Fibroblast of skin of left biceps (primary cell): ENCODE measurements at places on chromosomes 11 and 22.

- DNase-seq: no peak
Observed at GRCh38 chr22:19998991-19999820, 17.4 kb downstream of the ARVCF start.

DNA sequence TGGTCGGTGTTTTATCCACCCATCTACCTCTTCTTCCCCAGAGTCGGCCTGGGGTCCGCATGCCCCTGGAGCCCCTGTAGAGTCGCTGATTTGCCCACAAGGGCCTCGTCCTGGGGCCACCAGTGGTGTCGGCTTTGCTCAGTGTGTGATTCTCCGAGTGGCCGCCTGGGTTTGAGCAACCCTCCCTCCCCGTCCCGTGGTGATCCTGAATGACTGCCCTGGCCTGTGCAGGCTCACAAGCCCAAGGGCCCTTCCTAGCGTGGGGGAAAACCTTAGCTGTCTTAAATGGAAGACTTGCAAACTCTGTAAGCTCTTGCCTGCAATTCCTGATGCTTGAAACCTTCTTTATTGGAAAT is 128.3 kb downstream of the OSBP2 start:
- no peak for DNase-seq

DNA sequence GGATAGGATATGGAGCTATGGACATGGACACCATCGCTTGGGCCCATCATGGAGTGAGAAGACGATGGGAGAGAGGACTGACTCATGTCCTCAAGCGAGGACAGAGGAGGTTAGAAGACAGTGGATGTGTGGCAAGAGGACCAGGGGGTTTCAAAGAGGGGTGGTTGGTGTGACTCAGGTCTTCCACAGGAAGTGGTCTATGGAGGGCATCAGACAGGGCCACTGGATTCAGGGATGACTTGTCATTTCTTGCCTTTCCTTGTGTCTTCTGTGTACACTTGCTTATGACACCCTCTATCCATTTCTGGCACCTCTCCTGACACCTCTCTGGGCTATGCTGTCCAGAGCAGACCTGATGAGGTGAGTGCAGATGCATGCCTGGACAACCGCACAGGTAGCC is 115.4 kb downstream of the OSBP2 start:
- no peak for DNase-seq

DNA sequence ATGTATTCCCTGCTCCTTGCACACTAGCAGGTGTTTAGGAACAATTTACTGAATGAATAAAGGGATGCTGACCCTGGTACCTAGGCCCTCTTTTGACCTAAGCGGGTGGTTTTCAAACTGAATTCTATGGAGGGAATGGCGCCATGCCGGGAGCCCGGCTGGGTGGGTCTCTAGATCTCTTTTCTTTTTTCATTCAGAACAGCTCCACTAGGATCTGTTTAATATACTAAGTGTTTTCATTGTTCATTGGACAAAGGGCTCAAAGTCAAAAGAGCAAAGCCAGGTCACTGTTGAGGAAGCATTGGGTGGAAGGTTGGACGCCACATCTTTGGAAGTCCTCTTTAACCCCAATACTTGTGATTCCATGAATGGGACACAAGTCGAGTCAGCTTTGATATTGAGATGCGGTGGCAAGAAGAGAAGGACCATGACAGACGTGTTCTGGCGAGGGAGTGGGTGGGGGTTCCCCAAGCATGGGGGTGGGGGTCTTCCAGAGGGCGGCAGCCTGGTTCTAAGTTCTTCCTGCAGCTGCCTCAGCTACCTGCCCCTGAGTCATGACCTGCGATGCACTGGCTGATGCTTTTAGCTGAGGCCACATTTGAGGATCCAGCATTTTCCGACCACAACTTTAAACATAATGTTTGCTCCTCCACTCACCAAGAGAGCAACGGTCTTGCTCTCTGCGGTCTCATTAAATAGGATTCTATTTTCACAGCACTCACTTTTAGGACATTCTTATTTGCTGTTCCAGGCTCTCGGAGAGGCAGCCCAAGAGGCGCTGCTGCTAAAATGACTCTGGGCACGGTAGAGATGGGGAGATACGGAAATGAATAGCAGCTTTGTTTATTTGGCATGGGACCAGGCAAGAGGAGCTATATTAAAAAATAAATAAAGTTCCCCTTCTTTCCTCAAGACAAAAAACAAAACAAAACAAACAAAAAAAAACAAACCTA is 100.6 kb downstream of the FBXO7 start:
- DNase-seq: no peak

DNA sequence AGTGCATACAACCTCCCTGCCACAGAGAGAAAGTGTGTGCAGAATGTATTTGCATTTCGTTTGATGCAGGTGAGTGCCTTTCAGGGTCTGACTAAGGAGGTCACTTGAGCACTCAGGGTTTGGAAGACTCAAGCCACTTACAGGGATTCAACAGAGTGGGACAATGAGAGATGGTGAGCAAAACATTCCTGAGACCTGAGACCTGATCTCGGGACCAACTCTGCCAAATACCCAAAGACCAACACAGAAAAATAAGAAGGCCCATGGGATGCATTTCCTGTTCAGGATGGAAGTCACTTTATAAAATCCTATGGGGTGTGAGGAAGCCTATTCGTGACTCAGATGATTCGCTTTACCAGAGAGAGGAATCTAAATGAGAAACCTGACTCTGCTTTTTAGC is 65.2 kb upstream of the LARGE1 start:
- DNase-seq: no peak

DNA sequence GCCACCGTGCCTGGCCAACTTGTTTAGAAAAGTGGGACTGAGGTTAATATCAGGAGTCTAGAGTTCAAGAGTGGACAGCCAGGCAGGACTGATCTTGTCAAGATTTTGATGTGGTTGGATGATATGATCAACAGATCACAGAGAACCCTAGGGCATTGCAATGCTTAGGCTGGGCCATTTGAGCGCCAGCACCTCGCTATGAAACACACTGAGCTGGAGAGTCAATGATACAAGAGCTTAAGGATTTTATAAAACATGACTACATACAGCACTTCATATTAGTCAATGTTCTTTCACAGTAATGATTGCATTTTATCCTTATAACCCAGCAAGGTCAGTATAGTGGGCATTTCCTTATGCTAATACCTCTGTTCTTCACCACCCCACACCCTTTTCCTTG is 15.4 kb upstream of the PEX26 start:
- DNase-seq: no peak

DNA sequence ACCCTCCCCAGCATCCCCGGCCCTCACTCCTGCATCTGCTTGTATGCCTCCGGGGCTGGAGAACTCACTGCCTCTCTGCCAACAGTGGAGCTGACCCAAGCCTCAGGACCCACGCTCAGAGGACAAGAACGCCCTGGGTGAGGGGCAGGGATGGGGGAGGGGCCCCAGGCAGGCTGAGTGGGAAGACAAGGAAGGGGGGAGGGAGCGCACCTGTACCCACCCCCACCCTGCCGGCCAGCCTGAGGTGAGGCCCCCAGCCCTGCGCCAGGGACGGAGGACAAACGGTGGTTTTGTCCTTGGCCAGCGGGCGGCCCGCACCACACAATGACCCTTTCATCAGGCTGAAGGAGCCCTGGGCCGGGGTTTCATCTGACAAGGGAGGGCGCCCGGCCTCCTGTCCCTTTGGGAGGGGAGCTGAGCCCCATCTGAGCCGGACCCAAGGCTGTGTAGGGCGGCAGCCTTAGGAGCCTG is 10.0 kb downstream of the WNT7B start:
- DNase-seq: no peak

DNA sequence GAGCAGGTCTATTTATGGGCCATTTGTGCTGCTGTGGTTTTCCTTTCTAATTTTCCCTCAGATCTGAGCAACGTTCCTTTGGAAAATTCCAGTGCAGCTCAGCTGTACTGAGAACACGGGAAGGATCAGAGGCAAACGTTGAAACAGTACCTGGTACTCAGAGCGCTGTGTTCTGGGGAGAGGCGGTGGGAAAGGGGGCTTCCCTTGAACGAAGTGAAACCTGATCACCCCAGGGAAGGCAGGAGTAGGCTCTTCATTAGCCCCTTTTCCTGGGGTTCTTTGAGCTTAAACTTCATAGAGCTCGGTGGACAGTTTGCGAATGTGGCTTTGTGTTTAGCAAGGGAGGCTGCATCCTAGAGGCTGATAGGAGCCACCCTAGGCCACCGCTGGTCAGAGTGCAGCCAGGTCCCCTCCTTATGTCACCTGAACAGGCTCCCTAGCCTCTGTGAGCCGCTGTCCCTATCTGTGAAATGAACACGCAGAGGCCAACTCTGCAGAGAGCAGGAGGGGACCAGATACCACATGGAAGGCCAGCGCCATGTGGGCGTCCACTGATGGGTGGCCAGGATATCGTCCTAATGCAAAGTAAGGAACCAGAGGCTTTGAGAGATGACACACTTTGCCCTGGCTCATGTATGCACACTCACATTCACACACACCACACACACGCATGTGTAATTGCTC is 1464.8 kb downstream of the BRD1 start:
- DNase-seq: no peak

DNA sequence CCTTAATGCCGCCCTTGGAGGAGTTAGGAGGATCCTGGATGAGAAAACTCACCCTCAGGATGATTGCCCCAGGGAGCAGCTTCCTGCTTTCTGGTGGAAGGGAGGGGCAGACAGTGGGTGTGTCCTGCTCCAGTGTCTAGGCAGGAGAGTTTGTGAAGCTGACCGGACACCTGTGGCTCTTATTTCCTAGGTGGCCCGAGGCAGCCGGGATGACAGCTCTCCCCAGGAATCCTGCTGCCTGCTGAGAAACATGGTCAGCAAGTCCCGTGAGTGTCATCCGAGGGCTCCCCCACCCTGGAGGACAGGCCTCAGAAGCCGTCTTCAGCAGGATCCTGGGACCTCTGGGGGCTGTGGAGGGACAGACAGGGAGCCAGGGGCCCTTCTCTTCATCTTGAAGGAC is 50.4 kb downstream of the ST3GAL4 start:
- DNase-seq: no peak

GRCh38 chr11:76322540-76322939 is 58.4 kb downstream of the THAP12 start:
- DNase-seq: no peak

DNA sequence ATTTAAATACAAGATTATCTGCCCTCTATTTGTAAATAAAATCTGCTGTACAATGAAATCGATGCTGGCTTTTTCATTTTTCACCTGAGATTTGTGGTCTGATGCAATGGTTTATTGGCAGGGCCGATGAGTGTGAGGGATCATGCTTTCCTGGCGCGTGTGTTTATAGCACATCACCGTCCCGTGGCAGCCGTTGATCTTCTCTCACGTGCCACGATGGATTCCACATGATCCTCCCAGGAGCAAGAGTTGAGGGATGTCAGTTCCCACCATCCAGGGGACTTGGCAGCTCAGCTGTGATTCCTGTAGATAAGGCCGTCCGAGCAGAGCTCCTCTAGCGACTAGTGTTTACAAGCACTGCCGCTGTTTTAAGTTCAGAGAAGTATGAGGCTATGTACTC is 213.7 kb downstream of the TBC1D22A start:
- DNase-seq: no peak

DNA sequence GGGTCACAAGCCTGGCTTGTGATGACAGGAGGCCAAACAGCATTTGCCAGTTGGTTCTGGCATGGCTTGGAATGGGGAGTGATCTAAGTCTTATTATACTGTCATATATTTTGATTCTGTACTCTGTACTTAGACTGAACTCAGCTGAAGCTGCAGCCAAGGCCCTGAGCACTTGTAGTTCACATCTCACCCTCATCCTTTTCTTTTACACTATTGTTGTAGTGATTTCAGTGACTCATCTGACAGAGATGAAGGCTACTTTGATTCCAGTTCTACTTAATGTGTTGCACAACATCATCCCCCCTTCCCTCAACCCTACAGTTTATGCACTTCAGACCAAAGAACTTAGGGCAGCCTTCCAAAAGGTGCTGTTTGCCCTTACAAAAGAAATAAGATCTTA is 843 bp downstream of the OR56B1 start:
- no peak for DNase-seq

- DNase-seq: peak; percentile 98
Observed at GRCh38 chr11:57072640-57073039, 83.9 kb downstream of the OR5AK2 start.

GRCh38 chr11:19711911-19712280 is 741 bp upstream of the NAV2 start:
- no peak for DNase-seq

GRCh38 chr11:93921695-93922468 is 71.5 kb upstream of the VSTM5 start:
- DNase-seq: peak; percentile 23

DNA sequence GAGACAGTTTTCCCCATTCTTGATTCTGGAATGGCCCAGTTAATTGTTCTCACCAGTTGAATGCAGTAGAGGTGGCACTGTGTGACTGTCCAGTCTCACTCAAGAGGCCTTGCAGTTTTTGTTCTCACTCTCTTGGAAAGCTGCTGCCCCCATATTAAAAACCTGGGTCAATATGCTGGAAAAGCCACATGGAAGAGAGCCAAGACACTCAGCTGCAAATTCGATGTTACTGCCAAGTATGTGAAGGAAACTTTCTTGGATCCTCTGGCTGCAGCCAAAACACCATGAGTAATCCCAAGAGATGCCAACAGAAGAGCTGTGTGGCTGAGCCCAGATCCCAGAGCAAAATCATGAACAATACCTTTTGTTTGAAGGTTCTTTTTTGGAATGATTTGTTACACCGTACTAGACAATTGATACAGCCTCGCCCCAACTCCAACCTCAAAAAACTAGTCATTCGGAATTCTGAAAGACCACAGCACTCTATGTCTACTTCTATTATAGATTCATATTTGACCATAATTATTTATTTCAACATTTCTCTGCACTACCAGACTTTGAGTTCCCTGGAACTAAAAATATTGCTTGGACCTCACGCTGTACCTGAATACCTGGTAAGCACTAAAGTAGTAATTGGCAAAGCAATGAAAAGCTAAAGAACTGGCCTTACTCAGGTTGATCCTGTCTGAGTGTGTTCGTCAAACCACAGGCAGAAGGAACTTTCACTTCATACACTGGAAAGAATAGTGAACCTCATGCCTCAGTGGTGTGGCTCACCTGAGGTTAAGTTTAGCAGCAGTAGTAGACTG is 378.8 kb downstream of the ETS1 start:
- peak; percentile 89 for DNase-seq

- DNase-seq: no peak
Observed at GRCh38 chr11:48079596-48079995, 99.2 kb downstream of the PTPRJ start.

DNA sequence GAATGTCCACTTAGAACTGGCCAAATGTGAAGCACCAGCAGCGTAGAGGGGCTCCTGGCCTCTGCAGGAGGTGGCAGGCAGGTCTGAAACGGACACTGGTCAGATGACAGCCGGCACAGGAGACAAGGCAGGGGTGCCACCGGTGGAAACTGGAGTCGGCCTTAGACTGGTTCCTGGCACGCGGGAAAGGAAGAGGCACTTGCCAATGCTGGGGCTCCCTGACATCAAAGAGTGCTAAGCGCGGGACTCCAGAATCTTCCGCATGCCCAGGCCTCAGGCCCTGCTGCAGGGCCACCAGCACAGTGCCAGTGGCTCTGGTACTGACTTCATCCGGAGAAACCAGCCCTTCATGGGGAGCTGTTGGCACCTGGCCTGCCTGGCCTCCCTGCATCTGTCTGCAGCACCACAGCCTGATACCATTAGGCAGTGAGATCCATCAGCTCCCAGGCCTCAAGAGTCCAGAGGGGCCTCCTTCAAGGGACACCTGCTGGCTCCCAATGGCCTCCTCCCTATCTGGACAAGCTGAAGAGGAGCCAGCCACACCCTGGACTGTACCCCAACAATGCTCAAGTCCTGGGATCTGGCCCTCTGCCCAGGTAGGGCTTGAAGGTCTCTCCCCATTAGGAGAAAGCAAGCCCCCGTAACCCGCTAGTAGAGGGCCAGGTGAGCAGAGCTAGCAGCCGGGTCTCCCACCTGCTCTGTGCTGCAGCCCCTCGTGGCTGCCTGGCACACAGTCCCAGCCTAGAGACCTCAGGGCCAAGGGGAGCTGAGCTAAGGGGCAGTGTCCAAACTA is 29.7 kb upstream of the GNB1L start:
- no peak for DNase-seq
